ENCODE measurements at places on chromosomes 5 and 9.

GRCh38 chr5:133469252-133469651 lies 143.1 kb downstream of the FSTL4 start:
- no peak for DNase-seq

- DNase-seq = no peak
Measured at GRCh38 chr5:78566747-78567425, 81.7 kb downstream of the LHFPL2 start.

DNA sequence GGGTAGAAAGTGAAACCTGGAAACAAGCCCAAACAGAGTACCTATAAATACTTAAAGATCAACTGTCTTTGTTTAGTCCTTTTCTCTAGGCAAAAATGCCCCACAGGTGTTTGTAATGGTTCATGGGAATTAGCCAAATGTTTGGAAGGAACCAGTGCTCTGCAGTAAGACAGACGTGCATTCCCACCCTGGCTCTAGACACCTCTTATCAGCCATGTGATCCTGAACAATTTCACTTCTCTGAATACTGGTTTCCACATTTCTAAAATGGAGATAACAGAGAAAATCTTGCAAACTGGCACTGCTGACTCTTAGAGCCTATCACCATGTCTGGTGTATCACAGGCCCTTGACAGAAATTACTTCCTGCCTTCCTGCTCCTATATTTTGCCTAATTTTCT lies 30.0 kb downstream of the GLIS3 start:
- DNase-seq = no peak

GRCh38 chr5:164376843-164377242 lies 871.4 kb downstream of the MAT2B start:
- no peak for DNase-seq

GRCh38 chr5:144206141-144206540 lies 35.5 kb downstream of the KCTD16 start:
- no peak for DNase-seq
